ENCODE measurements at places on chromosomes 3 and 15.

DNA sequence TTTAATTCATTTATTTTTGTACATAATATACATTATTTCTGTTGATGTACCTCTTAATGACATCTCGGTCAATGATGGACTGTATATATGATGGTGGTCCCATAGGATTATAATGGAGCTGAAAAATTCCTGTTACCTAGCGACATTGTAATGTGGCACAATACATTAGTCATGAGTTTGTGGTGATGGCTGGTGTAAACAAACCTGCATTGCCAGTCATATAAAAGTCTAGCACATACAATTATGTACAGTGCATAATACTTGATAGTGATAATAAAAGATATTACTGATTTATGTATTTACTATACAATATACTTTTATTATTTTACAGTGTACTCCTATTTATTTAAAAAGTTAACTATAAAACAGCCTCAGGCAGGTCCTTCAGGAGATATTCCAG is 15.1 kb downstream of the TTC14 start:
- no peak for DNase-seq

- no peak for DNase-seq
These were observed 74.1 kb upstream of the MITF start for GRCh38 chr3:69665026-69665737.

DNA sequence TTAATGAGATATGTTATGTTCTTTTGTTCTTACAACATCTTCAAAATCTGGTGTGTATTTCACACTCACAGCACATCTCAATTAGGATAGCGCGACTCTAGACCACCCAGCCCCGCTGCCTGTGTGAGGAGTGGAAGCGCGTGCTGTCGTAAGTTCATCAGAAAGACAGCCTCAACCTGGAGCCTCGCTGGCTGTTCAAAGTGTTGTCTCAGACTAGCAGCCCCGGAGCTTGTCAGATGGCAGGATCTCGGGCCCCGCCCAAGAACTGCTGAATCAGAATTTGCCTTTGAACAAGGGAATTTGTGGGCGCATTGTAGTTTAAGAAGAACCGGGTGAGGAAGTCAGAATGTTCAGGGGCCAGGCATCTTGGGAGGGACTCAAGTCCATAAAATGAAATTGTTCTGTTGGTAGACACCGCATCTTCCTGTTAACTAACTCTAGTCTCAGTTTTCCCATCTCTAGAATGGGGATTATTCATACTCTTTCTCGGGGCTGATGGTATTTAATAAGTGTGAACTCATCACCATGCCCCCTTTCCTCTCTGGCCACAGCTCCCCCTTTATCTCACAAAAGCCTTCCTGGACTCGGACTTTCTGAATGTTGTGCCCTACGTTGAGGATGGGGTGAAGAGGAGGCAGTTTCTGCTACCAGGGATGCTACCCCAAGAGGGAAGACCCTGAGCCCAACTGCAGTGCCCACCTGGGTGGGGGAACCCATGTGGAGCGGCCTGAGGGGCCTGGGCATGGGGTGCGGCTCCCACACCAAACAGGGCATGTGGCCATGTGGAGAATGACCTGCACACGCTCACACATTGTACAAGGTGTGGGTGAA is 40.4 kb downstream of the BHLHE40 start:
- peak; percentile 10 for DNase-seq

GRCh38 chr3:17605032-17605431 is 137.4 kb downstream of the TBC1D5 start:
- no peak for DNase-seq

GRCh38 chr15:95741830-95742229 is 588.7 kb upstream of the NR2F2 start:
- DNase-seq, result no peak

- DNase-seq, result no peak
These were observed 192.4 kb upstream of the VEPH1 start for GRCh38 chr3:157695586-157695985.

DNA sequence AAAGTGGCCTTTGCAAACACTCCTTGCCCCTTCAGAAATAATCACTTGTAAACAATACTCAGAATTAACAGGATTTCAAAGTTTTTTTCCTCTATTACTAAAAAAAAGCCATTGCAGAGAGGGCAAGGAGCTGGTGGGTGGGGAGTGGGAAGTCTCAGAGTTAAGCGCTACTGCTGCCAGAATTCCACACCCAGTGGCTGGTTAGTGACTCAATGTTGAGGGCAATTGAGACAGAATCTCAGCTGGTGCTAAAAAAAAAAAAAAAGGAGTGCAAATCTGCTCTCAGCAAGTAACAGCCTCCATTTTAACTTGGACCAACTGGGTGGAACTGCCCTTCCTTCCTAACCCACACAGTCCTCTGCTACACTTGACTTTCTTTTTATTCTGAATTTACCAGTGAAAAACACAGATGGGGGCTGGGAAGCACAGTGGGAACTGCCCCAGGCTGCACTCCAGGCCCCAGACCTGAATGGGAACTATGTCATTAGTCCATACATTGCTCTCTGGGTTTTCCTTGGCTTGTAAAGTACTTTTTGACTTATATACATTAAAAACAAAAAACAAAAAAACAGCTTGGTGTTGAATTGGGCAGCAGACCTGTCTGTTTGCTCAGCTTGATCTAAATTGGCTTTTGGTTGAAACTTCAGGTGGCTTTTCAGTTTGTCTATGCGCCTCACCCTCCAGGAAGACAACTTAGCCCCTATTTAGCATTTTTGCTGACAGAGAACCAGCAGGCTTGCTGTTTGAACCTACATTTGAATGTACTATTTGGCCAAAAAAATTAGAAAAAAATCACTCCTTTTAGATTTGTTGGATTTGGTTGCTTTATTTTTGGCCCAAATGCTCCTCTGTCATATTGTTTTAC is 357.8 kb upstream of the TBL1XR1 start:
- DNase-seq, result no peak

DNA sequence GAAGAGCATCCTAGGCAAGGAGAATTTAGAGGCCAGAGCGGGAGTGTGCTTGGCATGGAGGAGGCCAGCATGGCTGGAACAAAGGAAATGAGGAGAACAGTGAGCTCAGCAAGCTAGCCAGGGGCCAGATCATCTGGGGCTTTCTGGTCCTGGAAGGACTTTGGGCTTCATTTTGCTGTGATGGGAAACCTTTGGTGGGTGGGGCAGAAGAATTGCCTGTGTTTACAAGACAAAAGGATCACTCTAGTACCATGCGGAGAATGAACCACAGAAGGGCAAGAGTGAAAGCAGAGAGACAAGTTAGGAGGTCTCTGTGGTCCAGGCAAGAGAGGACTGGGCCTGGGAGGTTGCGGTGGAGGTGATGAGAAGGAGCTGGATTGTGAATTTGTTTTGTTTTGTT is 61.6 kb upstream of the FOXP1 start:
- DNase-seq, result no peak

DNA sequence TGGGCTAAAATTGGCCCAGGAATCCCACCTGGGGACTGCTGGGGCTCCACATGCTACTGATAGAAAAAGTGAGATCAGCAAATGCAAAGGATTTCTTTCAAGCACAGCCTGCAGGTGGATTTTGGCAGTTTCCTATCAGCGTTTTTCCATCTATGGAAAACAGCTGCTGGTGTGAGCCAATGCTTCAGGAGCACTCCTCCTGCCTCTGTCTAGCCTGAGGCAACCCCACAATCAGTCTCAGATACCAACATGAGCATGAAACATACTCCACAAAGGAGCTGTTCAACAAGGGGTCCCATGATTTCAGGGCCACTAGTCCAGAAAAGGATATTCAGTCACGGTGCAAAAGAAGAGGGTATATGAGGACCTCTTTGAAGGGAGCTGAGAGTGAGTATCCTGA is 311.5 kb upstream of the THBS1 start:
- DNase-seq, result no peak

GRCh38 chr3:185931777-185932612 is 5.8 kb downstream of the TRA2B start:
- DNase-seq, result no peak

DNA sequence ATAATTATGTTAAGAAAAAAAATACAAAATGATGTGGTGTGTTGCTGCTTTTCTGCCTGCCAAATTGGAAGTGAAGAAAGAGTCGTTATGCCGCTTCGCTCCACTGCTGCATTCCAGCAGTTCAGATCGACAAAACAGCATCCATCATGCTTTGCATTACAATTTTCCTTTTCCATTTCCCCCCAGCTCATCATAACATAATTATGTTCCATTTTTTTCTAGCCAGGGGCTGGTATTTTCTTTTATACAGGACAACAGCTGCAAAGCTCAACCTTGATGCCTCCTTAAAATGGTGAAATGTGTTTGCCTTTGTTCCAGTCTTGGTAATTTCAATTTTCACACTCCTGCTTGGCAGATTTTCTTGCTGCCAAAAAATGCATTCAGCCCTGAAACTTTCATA is 44.9 kb upstream of the KBTBD12 start:
- DNase-seq, result no peak

- DNase-seq, result no peak
These were observed 86.7 kb downstream of the VGLL4 start for GRCh38 chr3:11556851-11557644.

DNA sequence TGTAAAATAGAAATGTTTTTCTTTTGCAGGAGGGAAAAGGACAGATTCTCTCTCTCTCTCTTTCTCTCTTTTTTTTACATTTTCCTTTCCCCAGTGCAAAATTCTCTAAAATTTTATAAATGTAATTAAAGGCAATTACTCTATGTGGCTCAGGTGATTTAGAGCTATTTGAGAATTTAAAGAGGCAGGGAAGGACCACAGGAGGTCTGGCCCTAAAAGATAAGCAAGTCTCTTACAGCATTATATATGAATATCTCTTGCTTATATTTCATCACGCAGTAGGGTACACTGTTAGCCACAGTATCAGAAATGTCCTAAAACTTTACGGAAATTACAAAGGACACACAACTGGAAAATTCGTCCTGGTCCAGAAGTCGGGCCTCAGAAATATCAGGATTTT is 70.5 kb upstream of the PPIB start:
- DNase-seq, result no peak

- no peak for DNase-seq
These were observed 28.4 kb downstream of the CA12 start for GRCh38 chr15:63353261-63353660.

- DNase-seq, result no peak
These were observed 191.6 kb upstream of the MRPL3 start for GRCh38 chr3:131694376-131694775.

DNA sequence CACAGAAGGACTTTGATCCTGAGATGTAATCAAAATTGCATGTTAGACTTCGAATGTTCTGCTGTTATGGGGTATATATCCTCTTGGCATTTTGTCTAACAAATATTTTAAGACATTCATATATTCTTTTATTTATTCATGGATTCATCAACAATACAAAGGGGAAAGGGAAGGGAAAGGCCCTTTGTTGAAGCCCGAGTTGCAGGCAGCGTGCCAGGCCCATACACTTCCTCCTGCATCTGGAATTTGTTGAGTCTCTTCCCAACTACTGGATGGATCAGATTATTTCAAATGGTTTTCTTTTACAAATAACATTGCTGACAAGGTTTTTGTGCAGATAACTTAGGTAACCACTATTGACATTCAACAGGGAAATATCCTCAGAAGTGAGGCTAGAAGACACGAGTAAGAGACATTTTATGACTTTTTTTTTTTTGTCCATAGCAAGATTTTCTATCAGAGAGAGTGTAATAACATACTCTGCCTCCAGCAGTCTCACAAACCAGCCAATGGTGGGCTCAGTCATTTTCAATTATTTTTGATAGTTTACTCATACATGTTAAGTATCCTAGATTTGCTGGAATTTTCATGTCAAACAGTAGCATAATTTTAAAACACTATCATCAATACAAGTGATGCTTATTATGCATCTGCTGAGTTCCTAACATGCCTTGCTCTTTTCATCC is 94.3 kb downstream of the RPL39L start:
- DNase-seq, result no peak

GRCh38 chr3:39502838-39503145 is 35.3 kb downstream of the MOBP start:
- DNase-seq, result no peak

GRCh38 chr3:112813723-112814171 is 32.9 kb downstream of the CD200R1L start:
- no peak for DNase-seq

DNA sequence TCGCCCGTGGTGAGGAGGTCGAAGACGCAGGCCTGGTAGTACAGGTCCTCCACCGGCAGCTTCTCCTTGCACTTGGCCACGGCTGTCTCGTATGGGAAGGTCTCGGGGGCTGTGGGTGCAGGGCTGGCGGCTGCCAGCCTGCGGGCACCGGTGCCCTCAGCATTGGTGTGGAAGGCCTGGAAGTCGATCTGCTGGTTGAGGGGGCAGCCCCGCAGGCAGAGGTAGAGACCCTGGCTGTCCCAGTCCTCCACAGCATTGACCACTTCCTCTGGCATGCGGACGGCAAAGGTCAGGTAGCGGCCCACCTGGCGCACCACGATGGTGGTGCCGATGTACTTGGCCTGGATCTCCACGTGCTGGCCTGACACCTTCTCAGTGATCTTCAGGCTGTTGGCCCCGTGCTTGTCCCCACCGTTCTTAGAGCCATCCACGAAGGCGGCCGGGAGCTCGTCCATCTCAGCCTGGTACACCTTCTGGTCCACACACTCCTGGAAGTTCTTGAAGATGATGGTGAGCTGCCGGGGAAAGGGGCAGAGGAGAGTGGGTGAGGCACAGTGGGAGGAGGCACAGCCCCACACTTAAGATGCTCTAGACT is 43.7 kb downstream of the RGMA start:
- DNase-seq, result no peak

DNA sequence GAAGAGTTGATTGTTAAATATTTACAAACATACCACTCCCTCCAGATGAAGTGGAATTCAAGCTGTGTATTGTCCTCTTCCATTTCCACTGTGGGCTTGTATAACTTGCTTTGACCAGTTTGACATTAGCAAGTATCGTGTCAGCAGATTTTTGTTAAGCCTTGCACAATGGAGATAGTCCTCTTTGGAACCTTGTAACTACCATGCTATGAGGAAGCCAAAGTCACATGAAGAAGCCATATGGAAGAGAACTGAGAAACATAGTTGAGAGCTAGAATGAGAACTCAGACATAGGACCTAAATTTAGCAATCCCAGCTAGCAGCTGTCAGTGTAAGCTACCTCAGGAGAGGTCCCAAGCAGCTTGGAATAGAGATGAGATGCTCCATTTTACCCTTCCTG is 889.2 kb downstream of the PDCD6IP start:
- no peak for DNase-seq

- DNase-seq, result no peak
These were observed 21.9 kb upstream of the THSD4 start for GRCh38 chr15:71093054-71094024.

DNA sequence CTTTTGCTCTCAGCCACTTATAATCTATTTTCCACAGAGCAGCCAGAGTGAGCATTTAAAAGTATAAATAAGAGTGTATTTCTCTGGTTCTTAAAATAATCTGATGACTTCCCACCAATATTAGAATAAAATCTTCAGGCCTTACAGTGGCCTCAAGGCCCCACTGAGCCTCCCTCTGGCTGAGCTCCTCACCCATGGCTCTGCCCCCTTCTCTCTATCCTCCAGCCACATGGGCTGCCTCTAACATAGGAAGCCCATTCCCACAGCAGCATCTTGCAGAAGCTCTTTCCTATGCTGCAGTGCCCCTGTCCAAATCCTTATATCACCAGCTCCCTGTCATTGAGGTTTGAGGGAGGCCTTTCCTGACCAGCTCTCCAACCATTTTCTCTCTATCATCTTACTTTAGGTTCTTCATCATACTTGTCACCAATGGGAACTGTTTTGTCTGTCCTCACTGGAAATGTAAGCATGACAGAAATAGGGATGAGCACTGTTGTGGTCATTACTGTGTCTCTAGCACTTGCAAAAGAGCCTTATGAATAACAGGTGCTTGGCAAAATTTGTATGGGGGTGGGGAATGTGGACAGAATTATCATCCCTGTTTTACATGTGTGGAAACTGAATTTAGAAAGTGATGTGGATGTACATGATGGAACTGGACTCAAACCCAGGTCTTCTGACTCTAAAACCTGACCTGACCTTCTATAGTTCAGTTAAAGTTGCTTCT is 250.6 kb downstream of the NR1D2 start:
- DNase-seq, result no peak

GRCh38 chr3:27686642-27687041 is 35.5 kb downstream of the EOMES start:
- no peak for DNase-seq

Measured in activated naive CD4-positive, alpha-beta T cell (primary cell).